WERI-Rb-1 (cell line): ENCODE measurements at places on chromosomes 11 and 22.

DNA sequence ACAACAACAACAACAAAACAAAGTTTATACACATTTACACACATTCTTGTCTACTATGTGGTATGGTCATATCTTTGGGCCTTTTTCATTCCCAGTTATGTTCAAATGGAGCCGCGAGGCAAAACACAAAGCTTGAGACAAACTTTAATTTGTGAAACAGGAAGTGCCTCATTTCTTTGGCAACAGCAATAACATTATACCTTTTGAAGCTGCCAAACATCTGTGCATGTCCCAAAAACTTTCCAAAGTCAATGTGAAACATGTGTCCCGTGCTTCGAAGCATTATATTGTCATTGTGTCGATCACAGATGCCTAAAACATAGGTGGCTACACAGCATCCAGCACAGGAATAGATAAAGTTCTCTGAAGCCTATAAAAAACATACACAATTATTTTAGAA is 25.0 kb upstream of the RPS13 start:
- DNase-seq = no peak

GRCh38 chr11:62538470-62539237 is 8.0 kb downstream of the AHNAK start:
- DNase-seq = no peak

- DNase-seq = no peak
These were observed 1.4 kb downstream of the OSBP2 start for GRCh38 chr22:30695871-30696655.

DNA sequence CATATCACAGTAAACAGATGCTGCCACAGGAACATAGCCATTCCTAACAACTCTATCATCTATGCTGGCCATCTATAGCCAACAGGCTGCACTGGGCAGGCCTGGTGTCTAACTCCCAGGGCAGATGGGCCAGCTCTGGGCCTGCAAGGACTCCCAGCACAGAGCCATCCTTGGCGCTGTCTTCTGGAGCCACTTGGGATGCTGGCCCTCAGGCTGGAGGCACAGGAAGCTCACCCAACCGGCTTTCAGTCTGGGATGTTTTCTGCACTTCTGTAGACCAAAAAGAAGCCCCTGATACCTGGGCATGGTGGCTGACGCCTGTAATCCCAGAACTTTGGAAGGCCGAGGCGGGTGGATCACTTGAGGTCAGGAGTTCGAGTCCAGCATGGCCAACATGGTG is 40.8 kb upstream of the WNT11 start:
- DNase-seq = no peak

- DNase-seq = no peak
These were observed 83.8 kb upstream of the ATXN10 start for GRCh38 chr22:45587638-45588505.

- DNase-seq = no peak
These were observed 762 bp downstream of the MTMR3 start for GRCh38 chr22:29883775-29884097.

DNA sequence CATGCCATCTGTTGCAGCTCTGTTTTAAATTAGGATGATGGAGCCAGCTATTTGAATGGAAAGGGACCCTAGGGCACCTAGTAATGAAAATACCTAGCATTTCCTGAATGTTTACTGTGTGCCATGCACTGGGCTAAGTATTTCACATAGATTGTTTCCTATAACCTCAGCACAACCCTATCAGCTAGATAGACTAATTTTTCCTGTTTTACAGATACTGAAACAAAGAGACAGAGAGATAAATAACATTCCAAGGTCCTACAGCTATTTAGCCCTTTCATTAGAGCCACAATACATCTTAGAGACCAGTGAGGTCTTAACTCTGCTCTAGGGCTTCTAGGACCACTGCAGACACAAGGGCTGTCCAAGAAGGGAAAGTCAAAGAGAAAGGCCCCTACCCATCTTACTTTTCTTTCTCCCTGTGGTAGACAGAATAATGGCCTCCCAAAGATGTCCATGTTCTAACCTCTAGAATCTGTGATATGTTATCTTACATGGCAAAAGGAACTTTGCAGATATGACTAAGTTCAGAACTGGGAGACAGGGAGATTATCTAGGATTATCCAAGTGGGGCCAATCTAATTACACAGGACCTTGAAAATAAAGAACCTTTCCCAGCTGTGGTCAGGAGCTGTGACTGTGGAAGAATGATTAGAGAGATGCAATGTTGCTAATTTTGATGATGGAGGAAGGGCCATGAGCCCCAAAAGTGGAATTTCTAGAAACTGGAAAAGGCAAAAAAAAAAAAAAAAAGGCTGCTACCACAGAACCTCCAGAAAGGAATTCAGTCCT is 157.0 kb downstream of the CCDC34 start:
- no peak for DNase-seq

DNA sequence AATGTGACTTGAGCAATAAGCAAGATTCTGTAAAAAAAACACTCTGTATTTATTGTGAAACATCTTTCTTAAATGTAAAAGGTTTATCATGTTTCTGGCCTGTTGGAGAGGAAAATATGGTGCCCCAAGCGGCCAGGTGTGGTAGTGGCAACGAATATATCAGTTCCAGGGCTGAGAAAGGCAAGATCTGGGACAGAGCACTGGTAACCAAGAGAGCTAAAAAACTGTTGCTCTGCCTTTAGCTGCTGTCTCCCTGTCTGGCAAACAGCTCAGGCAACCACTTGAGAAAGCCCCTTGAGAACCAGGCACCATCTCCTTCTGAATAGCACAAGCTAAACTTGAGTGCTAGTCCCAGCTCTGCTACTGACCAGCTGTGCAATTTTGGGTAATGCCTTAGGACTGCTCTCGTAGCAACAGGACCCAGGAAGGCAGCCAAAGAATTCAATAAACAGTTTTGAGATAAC is 129.9 kb downstream of the KCNC1 start:
- DNase-seq = peak; percentile 19

GRCh38 chr11:111101881-111102280 is 143.6 kb upstream of the POU2AF2 start:
- DNase-seq = no peak

GRCh38 chr11:102138670-102139069 is 28.4 kb downstream of the YAP1 start:
- DNase-seq = no peak

GRCh38 chr11:74084796-74085541 is 76.1 kb upstream of the UCP3 start:
- DNase-seq = no peak

GRCh38 chr22:39598017-39598965 is 27.7 kb downstream of the CACNA1I start:
- DNase-seq = no peak

GRCh38 chr11:9266132-9266736 is 1.1 kb upstream of the DENND5A start:
- DNase-seq = no peak

DNA sequence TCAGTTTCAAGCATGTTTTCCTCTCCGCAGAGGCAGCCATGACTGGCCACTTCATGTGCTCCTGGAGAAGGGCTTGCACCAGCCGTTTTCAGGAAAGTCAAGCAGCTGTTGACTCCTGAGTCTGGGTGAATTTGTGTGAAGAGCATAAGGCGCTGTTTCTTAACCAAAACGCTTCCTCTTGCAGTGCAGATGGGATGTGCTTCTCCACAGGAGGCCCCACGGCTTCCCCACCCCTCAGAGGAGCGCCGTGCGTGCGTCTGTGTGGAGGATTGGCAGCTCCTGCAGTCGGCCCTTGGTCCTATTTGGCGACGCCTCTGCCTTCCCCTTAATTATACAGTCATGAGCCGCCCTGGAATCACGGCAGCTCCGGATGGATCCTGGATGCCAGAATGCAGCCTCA is 54.1 kb upstream of the B3GAT1 start:
- DNase-seq = no peak

GRCh38 chr11:45204761-45205160 is 58.3 kb downstream of the PRDM11 start:
- no peak for DNase-seq

DNA sequence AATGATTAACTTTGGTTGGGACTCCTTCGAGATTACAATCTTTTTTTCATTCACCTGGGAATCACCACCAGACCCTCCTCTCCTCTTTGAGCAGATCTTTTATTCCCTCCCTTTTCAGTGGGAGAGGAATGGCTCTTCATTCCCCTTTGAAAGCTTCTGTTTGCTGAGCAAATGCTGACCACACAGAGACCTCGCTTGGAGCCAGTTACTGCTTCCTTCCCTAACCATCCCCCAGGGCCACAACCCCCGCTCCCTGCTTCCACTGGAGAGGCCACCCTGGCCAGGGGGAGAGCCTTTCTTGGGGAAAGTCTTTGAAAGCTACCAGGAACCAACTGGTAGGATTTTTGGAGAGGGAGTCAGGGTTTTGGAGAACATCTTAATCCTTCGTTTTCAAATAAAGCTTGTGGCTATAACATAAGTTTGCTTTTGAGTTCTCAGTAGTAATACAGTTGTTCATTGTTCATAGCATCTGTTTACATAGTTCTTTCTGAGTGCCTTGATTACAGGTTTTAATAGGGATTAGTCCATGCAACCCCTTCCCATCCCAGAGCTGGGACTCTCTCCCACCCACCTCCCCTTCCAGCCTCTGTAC is 138.4 kb downstream of the DBX1 start:
- DNase-seq = no peak

DNA sequence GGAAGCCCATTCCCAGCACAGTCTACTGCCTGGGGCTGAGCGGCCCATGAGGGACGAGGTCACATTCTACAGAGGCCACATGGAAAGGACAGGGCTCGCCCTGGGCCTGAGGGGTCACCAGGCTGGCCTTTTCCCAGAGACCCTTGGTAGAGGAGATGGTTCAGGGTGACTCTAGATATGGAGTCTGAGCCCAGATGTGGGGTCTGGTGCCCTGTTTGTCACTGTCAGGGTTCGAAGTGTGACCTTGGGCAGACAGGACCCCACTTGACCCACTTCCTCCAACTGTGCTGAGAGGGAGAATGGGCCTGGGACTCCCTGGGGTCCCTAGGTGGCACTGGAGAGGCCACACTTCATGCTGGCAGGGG is 81.0 kb downstream of the MYEOV start:
- peak; percentile 2 for DNase-seq

GRCh38 chr11:28072321-28072720 is 35.6 kb downstream of the KIF18A start:
- no peak for DNase-seq

GRCh38 chr11:33651990-33652389 is 48.6 kb downstream of the C11orf91 start:
- no peak for DNase-seq

DNA sequence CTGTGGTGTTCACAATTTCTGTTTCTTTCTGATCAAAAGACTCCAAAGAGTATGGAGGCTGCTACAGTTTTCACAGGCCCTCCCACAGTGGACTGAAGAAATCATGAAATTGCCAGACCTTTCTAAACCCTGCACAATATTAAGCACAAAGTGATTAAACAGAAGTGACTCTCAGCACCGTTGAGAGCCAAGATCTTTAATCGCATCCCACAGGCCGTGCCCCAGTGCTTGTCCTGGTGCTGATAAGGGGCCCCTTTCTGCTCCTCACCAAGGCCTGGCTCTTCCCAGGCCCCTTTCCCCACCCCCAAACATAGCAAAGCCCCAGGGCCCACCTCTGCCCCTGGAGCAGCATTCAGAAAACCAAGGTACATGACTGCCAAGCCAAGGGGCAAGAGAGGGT is 57.4 kb upstream of the BMAL1 start:
- DNase-seq = no peak

- DNase-seq = no peak
These were observed 18.6 kb downstream of the ATM start for GRCh38 chr11:108241330-108242037.

DNA sequence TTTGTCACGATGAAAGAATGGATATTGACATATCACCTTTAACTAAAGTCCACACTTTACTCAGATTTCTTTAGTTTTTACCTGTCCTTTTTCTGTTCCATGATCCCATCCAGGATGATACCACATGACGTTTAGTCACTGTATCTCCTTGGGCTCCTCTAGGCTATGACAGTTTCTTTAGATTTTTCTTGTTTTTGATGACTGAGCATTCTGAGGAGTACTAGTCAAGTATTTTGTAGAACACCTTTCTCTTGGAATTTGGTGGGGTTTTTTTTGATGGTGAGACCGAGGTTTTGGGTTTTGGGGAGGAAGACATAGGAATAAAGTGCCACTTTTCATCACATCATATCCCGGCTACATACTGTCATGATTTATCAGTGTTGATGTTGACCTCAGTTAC is 4.0 kb downstream of the LDHAL6A start:
- DNase-seq = no peak

- DNase-seq = no peak
These were observed 63.5 kb downstream of the CEP164 start for GRCh38 chr11:117391181-117391580.

DNA sequence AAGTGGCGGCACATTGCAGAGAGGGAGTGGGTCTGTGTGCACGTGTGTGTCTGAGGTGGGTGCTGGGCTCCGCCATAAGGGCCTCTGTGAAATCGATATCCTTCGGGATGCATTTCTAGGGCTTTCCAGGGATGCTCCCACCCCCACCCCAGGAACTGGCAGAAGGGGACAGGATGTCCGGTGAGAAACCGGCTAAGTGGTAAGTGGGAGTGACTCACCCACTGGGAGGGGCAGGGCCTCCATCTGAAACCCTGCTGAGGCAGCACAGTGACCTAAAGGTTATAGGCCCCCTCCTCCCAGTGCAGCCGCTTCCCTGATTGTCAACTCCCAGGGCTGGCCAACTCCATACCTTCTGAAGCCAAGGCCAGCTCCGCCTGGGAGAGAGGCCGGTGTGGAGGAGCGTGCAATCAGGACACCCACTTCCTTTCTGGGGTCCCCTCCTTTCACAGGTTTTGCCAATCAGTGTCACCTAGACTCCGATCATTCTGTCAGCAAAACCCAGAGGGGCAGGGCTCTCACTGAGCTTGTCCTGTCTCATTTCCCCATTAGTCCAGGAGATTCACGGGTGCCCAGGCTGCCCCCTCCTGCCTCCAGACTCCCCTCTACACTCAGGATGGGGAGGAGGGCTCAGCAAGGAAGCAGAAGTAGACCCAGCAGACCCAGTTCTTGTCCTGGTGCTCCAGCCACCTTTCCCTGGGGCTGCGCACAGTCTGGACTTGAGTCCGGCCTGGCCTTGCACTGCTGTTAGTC is 44.5 kb downstream of the NECTIN1 start:
- DNase-seq = no peak

DNA sequence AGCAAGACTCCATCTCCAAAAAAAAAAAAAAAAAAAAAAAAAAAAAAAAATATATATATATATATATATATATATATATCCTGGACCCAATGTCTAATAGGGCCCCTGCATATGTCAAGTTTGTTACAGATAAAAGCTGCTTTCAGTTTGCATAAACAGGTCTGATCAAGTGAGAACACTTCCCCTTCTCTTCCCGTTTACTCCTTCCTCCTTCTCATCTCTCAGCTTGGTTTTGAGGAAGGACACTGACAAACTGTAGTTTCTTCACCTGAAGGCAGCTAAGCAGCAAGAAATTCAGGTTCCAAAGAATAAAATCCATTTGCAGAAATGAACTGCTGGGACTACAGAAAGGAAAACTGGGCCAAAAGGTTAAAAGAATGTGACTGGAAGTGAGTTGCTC is 11.7 kb downstream of the THOC5 start:
- DNase-seq = no peak

DNA sequence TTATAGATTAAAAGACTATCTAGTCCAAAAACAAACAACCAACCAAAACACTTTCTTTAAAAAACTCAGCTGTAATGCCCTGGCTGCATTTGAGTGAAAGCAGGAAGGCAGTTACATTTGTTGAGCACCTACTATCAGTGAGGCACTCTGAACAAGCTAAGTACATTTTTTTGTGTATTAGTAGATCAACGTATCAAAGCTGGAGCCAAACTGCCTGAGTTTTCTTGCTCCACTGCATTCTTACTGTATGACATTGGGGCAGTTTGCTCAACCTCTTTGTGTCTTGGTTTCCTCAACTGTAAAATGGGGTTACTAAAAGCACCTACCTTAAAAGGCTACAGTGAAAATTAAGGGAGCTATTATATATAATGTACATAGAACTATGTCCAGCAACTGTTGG is 22.0 kb downstream of the COA4 start:
- no peak for DNase-seq
